NCI-H748 treated with DMSO at 0.1 percent for 48 hours (cell line): ENCODE measurements at places on chromosomes 6 and 20.

DNA sequence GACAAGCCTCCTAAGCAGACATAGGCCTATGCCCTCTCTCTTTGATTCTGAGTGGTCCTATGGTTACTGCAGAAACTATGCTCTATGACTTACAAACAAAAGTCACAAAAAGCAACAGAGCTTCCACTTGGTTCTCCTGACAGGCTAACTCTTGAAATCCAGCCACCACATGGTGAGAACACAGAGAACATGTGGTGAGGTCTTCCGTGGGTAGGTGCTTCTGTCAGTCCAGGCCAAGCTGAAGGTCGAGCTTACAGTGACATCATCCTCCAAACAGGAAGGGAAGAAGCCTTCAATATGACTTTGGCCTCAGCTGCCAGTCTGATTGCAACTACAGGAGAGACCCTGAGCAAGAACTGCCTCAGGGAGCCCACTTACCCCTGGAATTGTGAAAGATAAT is 265.5 kb downstream of the TBX18 start:
- DNase-seq = no peak

DNA sequence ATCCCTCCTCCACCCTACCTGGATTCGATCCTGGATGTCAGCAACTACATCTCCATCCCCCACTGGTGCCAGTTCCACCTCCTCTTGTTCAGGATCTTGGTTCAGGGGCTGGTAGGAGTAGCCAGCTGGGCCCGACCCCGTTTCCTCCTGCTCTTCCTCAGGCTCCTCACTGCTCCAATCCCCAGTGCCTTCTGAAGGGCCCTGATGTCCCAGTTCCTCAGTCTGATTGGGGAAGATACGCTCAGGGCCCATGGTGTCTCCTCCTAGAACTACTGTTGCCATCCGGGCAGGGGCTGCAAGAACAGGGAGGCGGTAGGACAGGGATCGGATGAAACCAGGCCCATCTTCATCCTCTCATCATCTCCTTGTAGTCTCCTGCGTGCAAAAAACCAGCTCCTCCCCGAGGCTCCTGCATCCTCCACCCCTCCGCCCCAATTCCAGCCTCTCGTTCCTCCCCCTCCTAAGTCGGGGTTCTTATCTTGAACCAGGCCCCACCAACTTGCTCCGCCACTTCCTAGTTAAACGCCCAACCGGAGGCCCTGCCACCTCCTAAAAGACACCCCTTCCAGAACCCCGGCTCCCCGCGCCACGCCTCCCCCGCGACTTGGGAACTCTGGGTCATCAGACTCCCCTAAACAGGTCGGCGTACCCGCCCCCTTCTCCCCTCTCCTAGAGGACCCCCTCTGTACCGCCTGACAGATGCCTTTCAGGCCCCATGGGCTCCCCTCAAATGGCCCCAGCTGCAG is 476 bp downstream of the MEA1 start:
- peak; percentile 38 for DNase-seq

- DNase-seq = no peak
Measured at GRCh38 chr6:111813677-111814310, 59.5 kb downstream of the FYN start.

- peak; percentile 63 for DNase-seq
Measured at GRCh38 chr6:25717866-25718740, 36.4 kb upstream of the SLC17A4 start.

- DNase-seq = no peak
Measured at GRCh38 chr20:60358101-60358500, 399.9 kb downstream of the CDH26 start.

GRCh38 chr6:163705923-163706322 is 291.4 kb downstream of the QKI start:
- no peak for DNase-seq

- DNase-seq = no peak
Measured at GRCh38 chr6:164507206-164507940, 802.0 kb downstream of the C6orf118 start.
